ENCODE measurements at places on chromosomes 6 and 20. TPM values are rescaled to one million over a fixed set of nuclear protein-coding genes. Genes with fewer than 3 reads are reported as not detected.

- no peak for DNase-seq
These were observed 111.5 kb downstream of the HFE start for GRCh38 chr6:26198722-26199056.

DNA sequence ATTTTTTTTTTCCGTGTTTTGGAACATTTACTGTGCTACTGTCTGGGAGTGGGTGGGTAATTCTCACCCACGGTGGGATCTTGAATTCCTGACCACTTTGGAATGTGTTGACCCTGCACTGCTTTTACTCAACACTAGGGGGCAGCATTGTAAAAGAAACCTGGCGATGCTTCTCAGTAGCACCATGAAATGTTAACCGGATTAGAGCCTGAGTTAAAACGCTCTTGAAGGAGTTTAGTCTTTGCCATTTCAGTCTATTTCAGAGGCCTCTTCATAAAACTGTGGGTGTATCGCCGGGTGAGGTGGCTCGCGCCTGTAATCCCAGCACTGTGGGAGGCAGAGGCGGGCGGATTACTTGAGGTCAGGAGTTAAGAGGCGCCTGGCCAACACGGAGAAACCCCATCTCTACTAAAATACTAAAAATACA lies 114.4 kb upstream of the PRND start:
- DNase-seq: no peak

DNA sequence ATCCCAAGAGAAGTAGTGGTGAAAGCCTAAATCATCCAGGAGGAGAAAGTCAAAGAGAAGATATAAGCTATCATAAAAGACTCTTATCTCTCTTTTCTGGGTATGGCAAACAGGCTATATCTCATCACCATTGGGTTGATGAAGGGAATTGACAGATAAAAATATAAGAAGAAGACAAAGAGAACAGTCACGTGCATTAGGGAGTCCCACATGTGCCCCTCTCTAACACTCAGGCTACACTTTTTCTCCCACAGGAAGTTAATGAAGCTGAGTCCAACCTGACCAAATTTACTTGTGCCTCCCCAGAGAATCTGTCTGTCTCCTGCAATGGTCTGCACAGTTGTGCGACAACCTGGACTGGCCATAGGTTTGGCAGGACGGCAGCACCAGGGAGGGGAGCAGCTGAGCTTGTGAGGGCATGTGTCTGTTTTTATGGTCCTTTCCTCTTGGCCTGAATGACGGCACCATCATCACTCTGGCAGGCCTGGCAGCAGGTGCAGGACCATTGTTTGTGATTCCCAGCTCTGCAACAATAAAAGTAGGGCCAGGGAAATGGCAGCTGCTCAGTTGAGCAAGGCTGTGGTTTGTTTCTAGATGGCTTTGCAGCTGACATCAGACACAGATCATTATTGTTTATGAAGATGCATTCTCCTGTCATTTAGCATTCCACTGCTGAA lies 144.5 kb upstream of the MCHR2 start:
- no peak for DNase-seq

SNAI1 gene
- 19.1 TPM for total RNA-seq

- no peak for DNase-seq
These were observed 108.9 kb downstream of the THEMIS start for GRCh38 chr6:127791779-127792528.

DNA sequence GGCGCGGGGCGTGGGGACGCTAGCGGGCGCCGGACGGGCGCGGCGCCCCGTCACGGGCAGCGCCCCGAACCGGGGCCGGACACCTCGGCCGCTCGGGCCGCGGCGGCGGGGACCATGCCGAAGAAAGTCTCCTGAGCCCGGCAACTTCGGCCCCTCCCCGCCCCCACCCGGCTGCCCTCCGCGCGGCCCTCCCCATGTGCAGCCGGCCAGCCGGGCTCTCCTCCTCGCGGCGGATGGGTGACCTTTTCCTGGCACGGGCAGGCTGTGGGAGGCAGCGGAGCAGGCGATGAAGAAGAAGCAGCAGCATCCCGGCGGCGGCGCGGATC lies 278 bp downstream of the UST start:
- no peak for DNase-seq

DNA sequence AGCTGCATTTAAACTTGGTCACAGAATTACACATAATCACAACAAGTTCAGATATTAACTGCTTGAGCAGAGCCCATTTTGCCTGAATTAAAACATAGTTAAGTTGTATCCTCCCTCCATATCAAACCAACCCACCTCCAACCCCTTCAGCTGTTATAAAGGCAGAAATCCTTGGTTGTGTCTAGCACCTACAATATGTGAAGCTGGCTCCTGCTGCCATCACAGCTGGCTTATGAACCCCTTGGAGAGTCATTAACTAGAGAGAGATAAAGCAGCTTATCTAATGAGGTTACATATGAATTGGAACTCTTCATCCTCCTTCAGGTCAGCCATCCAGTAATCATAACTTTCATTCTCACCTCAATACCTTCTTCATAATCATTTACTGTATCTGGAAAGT lies 101.8 kb downstream of the EPHA7 start:
- DNase-seq: no peak

DNA sequence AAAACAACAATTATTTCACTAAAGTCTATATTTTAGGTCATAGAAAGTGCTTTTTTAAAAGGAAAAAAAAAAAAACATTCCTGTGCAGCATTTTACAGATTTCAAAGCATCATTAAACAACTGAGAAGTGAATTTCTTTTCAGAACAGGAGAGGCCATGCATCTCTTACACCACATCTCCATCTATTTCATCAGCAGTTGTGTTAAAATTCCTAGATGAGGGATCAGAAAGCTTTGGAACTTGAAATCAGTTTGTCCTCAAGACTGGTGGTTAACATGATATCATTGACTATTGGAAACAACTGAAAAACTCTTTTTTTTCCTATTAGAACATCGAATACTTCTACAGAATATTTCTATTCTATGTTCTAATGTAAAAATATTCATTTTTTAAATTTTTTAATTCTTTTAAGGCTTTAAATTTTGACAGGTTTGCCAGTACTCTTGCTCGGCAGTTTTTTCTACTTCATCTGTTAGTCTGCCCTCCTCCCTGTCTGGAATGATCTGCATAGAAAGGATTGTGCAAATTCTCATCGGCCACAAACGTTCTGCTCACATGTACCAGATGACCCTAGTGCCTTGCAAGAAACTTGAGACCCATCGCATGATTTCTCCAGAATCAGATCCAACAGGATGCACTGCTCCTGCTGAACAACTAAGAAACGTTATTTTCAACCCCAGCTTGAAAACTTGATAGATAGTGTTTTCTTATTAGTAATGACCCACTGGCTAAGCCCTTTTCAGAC lies 411.0 kb upstream of the AGPAT4 start:
- no peak for DNase-seq

- DNase-seq: no peak
These were observed 113.4 kb upstream of the CEP85L start for GRCh38 chr6:118764766-118765165.

SSTR4 gene
- not detected for total RNA-seq

DNA sequence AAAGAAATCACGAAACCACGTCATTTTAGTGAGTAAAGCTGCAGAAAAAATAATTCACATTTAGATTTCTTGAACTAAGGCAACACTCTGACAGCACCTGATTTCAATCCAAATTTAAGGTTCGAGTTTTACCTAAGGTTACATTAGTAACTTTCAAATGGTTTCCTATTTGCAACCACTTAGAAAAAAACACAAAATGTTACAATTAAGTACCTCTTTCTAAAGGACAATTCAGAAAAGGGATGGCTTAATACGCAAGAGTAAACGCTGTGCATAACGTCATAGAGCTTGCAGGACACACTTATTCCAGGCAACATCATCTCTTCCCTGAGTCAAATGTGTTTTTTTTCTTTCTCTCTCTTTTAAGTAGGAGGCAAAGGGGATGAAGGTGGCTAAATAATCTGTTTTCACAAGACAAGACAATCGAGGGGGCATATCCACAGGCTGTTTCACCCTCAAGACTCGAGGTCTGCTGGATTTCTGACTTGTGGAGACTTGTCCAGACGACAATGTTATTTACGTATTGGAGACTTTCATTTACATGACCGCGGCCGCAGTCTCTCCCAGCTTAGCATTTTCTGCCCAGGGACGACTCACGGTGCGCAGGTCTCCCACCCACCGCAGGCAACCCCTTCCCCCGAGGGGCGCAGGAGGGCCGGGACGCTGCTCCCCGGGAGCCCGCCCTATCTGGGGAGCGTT lies 86.0 kb downstream of the SESN1 start:
- DNase-seq: no peak

AMD1 gene
- 71.9 TPM for total RNA-seq

GRCh38 chr6:11111769-11112437 lies 378 bp upstream of the ERVFRD-1 start:
- no peak for DNase-seq

DNA sequence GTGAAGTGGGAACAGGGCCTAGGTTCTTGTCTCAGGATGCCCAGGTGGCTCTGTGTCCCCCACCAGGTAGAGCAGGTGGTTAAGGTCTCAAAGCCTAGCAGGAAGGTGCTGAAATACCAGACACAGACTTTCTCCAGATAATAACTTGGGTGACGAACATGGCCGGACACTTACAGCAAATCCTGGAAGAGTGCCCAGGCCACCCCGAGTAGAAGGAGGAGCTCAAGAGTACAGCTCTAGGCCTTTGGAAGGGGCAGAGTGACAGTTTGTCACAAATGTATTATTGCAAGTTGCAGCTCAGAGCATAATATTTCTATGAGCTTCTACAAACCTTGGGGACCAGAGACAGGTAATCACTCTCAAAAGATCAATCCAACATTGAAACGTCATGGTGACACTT lies 251.6 kb upstream of the SOX4 start:
- no peak for DNase-seq

DNA sequence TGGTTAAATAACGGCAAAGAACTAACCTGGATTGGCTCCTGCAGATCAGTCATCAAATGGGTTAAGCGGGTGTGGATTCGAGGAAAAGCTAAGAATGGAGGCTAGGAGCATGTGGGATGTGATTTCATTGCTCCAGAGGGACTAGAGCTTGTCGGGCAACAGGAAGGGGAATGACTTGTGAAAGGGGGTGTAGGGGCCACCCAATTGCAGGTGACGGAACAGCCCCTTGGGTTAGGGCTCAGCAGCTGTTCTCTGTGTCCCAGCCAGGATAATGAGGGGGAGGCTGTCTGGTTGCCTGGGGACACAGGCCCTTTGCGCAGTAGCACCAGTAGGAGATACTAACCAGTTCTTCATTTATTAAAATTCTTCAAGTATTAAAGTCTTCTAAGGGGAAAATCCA lies 25.0 kb upstream of the MRPS18A start:
- no peak for DNase-seq

SPATA25 gene
- 4.0 TPM for total RNA-seq

- no peak for DNase-seq
These were observed 35.4 kb downstream of the ZNF133 start for GRCh38 chr20:18323705-18324104.

SIM1 gene
- not detected for total RNA-seq

FAM83D gene
- 0.71 TPM for total RNA-seq

GRCh38 chr6:90739802-90740201 lies 152.9 kb upstream of the MAP3K7 start:
- DNase-seq: no peak

GRCh38 chr20:63321148-63321831 lies 28.3 kb downstream of the COL20A1 start:
- no peak for DNase-seq

- no peak for DNase-seq
These were observed 764 bp downstream of the BAG6 start for GRCh38 chr6:31651602-31652191.

GRCh38 chr6:37862430-37862829 lies 42.9 kb downstream of the ZFAND3 start:
- no peak for DNase-seq

DNA sequence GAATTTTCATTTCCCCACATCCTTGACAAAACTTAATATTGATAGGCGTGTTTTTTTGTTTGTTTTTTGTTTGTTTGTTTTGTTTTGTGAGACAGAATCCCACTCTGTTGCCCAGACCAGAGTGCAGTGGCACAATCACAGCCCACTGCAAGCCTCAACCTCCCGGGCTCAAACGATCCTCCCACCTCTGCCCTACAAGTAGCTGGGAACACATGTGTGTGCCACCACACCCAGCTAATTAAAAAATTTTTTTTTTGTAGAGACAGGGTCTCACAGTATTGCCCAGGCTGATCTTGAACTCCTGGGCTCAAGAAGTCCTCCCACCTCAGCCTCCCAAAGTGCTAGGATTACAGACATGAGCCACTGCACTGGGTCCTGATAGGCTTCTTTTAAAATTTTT lies 9.2 kb downstream of the CEP57L1 start:
- DNase-seq: no peak

GRCh38 chr6:82264824-82265223 lies 17.3 kb upstream of the IBTK start:
- DNase-seq: no peak

- DNase-seq: no peak
These were observed 47.8 kb upstream of the NT5E start for GRCh38 chr6:85402071-85402470.

DNA sequence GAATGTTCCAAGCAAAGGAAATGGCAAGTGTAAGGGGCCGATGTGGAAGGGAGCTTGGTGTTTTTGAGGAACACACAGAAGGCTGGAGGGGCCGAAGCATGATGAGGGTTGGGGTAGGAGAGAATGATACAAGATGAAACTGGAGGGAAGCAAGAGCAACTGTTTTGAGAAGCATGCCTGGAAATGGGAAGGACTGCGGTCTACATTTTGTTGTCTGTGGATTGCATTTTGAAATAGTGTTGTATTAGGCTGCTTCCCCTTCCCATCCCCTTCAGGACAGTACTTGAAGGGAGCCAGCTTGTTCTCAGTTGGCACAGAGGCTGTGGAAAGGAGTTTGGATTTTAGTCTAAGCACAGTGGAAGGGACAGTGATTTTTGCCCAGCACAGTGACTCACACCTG lies 2.2 kb downstream of the TM9SF4 start:
- DNase-seq: no peak

DNA sequence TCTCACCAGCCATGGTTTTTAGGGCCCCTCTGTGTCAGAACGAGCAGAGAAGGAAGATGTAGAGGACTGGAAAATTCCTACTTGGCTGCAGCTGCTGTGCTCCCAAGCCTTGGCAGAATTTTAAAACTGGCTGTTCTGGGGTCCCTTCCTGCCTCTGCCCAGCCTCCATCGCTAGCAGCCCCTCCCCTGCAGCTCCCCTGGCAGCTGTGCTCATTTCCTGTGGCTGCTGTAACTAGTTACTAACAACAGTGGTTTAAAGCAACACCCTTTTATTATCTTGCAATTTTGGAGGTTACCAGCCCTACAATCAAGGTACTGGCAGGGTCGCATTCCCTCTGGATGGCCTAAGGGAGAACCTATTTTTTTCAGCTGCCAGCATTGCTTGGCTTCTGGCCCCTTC lies 3.7 kb upstream of the CST11 start:
- DNase-seq: no peak

ADGB gene
- not detected for total RNA-seq

CTAGE9 gene
- total RNA-seq: not detected

GRCh38 chr20:19473922-19474286 lies 261.5 kb downstream of the SLC24A3 start:
- DNase-seq: no peak

Data from mesenteric fat pad (tissue), 1 donor.